ENCODE measurements at places on chromosomes 1 and 21.
A peak's percentile ranks its signal among the peaks of the same experiment; 100 is the strongest.

GRCh38 chr1:71101839-71102376, 21.1 kb upstream of the ZRANB2 start:
- no peak for DNase-seq

GRCh38 chr1:818618-819291, 105.0 kb upstream of the SAMD11 start:
- no peak for DNase-seq

GRCh38 chr1:24308365-24309015, 10.7 kb upstream of the GRHL3 start:
- peak; percentile 17 for DNase-seq

DNA sequence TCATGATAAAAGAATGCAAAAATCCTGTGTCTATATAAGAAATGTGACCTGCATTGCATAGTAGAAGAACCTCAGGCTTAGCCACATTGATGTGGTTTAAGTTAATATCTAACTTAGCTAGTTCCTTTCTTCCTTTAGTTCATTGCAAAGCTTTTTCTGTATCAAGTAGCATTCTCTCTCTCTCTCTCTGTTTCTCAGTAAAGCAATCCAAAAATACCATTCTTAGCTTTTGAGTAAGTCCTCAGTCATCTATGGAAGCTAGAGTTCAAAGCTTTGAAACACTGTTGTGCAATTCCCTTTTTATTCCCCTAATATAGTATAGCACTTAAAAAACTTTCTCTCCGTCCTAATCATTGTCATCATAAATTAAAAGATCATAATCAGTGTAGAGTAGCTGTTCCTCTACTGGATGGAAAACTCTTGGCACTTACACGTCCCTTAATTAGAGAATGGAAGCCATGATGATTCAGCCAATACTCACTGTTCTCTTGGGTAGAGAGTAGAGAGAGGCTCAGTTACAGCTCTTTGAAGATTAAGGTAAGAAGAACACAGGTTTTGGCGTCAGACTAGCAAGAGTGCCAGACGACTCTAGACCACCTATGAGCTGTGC, 350.3 kb upstream of the LYPLAL1 start:
- no peak for DNase-seq

DNA sequence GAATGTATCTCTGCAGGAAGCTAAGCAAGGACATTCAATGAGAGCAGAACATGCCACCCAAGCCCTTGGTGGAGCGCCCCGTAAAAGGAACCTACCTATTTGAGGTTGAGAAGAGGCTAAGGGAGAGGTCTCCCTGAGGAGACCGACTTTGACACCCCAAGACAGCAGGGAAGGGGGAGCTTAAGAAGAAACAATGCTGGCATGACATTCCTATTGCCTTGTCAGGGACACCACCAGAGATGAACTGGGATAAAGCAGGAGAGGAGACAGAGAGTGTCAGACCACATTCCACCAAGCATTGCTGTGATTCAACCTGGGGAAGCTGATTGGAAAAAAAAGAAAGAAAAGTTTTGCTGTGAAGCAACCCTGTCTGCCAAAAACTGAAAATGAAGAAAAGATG, 13.3 kb upstream of the S100A2 start:
- DNase-seq = no peak

GRCh38 chr1:29804181-29804899, 568.0 kb downstream of the PTPRU start:
- no peak for DNase-seq

DNA sequence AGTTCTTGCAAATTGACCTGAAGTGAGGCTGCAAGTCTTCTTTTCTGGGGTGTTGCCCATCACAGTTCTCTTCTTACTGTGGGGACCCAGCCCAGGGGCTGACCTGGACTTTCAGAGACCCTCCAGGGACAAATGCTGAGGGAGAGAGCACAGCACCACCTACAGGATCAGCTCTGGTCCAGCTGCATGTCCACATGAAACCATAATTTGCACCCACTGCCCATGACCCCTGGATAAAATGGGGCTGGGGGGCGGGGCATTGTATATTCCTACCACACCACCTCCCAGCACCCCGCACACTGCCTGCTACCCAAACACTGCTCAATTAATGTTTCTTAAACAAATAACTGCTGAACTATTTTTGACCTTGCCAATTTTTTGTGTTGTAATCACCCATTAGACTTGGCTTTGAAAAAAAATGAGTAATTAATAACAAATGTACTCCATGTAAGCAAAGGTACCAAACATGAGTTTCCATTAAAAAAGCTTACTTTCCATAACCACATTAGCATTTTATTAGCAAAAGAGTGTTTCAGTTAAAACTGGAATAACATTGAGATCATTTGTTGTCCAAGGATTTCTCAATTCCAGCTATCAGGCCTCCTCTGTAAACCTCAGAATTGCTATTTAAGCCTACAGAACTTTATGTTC, 168.0 kb upstream of the RAB4A start:
- DNase-seq = no peak

DNA sequence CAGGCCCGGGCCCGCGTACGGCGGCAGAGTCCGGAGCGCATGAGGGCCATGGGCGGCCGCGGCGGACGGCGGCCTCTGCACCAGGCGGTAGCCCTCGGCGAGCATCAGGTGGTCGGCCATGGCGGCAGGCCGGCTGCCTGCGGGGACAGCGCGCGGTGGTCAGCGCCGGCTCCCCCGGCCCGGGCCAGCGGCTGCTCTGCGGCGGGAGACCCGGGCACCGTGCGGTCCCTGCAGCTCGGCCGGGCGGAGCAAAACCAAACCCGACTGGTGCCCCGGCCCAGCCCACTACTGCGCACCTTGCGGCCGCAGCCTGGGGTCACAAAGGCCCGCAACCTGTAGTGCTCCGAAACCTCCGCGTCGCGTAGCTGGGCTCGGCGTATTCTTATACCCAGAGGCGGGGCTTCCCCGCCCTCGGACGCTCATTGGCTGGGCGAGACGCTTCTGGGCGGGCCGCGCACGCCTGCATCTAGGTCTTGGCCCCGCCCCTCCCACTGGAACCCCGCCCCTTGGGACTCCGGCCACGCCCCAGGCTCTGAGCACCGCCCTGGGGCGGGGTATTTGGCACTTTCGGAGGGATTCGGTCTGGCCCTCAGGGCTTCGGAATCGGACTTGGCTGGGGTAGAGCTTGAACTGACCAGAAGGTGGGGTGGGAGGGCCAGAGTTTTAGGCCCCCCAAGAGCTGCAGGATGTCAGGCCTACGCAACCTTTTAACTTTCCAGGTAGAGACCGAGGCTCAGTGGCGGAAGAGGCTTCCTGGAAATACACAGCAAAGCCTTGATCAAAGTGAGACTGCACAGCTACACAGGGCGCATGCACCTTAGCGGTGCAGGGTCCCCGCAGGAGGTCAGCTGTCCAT, at the start of gene CITED4:
Gene CITED4 (minus strand): TSS at position 356 of the 856 bp plus-strand sequence. CDS start 236 bp downstream, at position 120.
- peak; percentile 97 for DNase-seq

DNA sequence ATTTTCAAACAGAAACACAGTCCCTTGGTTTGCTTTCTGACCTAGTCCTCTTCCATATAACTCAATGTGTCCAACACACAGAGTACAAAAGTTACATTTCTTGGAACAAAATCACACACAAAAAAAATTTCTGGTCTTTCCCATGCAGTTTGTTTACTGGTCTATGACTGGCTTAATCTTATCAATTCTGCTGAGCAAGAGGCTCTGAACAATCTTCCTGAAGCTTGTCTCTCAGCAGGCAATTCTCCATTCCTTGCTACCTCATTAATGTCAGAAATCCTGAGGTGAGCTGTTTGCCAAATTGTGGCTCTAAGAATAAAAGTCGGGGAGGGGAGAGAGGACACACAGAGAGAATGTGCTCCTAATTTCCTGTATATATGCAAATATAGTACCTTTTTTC, 423.6 kb downstream of the HLX start:
- DNase-seq = no peak

- peak; percentile 36 for DNase-seq
Observed at GRCh38 chr1:161727256-161727924, 6.0 kb downstream of the FCRLB start.

DNA sequence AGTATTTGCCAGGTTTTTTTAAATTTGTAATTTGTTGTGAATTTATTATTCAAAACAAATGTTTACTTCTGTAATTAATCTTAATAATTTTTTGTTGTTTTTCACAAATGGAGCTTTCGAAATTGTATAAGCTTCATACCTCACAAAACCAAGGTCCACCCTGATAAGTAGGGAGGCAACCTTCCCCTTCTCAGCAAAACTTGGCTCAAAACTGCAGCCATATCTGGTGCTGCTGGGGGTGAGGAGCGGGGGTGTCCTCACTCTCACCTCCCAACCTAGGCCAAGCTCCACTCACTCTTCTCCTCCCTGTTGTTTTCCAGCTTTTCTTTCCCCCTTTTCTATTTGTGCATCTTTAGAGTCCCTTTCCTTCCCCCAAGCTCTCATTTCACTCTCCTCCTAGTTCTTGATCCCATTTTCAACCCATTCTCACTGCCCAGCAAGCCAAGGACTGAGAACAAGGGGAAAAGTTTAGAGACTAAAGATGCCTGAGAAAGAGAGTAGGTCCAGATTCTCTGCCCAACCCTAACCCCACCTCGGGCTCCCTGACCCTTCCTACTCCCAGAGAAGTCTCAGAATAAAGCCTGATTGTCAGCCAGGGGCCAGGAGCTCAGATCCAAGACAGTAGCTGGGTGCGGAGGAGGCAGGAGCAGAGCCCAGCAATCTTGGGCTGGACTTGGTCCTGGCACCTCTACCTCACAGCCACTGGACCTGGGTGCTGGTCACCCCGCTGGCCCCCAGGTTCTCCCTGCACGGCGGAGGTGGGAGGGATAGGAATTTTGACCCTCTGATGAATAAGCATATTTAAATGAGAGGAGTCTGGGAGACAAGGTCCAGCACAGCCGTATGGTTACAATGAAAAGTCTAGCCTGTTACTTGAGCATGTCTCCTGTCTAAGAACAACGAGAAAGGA, 8.3 kb upstream of the CFAP45 start:
- no peak for DNase-seq

DNA sequence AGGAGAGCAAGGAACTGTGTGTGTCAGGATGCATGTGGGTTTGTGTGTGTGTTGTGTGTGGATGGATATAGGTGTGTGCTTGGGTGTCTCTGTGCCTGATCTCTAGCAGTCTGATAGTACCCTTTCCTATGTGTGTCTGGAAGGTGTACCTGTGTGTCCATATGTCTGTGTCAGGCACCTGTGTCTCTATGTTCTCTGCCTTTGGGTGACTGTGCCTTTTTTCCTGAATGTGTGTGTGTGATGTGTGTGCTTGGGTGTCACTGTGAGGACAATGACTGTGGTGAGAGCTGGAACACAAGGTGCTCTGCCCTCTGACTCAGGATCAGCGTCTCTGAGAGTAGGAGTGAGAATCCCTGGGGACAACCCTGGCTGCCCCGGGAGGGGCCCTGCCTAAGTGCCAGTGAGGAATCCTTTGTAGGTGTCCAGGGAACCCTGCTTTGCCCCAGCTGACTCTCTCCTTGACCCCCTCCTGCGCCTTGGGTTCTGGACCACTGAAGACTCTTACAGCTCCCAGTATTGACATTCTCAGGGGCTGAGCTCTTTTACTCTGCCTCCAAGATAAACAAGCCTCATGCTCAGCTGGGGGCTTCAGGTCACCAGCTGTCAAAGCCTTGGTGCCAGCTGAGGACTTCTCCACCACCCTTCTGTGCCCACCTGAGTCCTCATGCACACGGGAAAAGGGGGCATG, 735 bp upstream of the EFNA3 start:
- peak; percentile 51 for DNase-seq

GRCh38 chr1:203173566-203173965, 2.1 kb downstream of the MYBPH start:
- DNase-seq = peak; percentile 42

GRCh38 chr1:10449751-10450150, at the start of gene CORT:
CORT (plus strand) TSS chr1:10450031; CDS start chr1:10450224, 193 bp downstream.
- no peak for DNase-seq

- no peak for DNase-seq
Observed at GRCh38 chr1:157960773-157961172, 32.7 kb upstream of the KIRREL1 start.

- no peak for DNase-seq
Observed at GRCh38 chr1:170133766-170134495, 11.8 kb upstream of the NTMT2 start.

DNA sequence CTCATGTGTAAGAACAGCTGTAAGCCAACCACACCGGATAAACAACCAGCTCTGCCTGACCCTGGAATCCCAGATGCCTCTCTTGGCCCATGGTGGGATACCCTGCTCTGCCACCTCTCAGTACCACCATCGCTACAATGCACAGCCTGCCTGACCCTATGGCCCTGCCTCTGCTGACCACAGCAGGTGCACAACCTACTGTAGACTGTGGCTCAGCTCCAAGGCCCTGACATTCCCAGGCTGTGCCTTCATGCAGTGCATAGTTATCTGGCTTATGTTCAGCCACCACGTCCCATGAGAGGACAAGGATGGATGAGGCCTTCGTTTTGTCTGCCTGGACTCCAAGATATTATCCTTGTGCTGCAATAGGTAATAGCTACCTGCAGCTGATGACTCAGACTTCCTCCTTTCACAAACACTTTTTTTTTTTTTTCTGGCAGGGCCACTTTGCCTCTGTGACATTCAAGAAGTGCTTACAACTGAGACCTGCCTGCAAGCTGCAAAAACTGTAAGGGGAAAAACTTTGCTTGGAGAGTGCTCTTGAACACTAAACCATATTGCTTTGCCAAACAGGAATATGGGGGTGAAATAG, 177.7 kb downstream of the URB2 start:
- DNase-seq = peak; percentile 84

Data from DMS53 (cell line).